ENCODE measurements at places on chromosomes 5 and 9. TPM values are rescaled to one million over a fixed set of nuclear protein-coding genes. Genes with fewer than 3 reads are reported as not detected.

Gene MOB3B
- under 0.01 TPM for total RNA-seq

Gene HAPLN1
- total RNA-seq: 0.13 TPM

Gene SLIT3
- total RNA-seq: 0.13 TPM

Gene FAM153A
- not detected for total RNA-seq

Gene ACOT12
- total RNA-seq: not detected

Gene GCNT4
- total RNA-seq: 0.07 TPM

Gene SLC23A1
- not detected for total RNA-seq

Gene MCIDAS
- total RNA-seq: not detected

Gene IPO11
- total RNA-seq: 145 TPM

Gene OR1J2
- total RNA-seq: not detected

Gene IL17B
- not detected for total RNA-seq

Gene FAM151B
- 3.4 TPM for total RNA-seq

Gene PCSK1
- total RNA-seq: 4.7 TPM

Gene BSPRY
- not detected for total RNA-seq

Gene OR2Y1
- not detected for total RNA-seq

Gene MPDZ
- total RNA-seq: 77.3 TPM

Gene CCNJL
- 4.0 TPM for total RNA-seq

Gene CTXN3
- total RNA-seq: not detected

Gene LAMC3
- total RNA-seq: 0.22 TPM

Gene GPR150
- 0.29 TPM for total RNA-seq

Gene PCDHGA12
- total RNA-seq: 10.8 TPM

Gene SVEP1
- 0.14 TPM for total RNA-seq

Gene PCDHGC4
- 1.3 TPM for total RNA-seq

Gene SPATA31A7
- total RNA-seq: not detected

Gene TMEFF1
- 6.2 TPM for total RNA-seq

Gene IFT74
- 11.7 TPM for total RNA-seq

Gene KIF2A
- total RNA-seq: 131 TPM

Gene PCSK5
- 8.4 TPM for total RNA-seq

Gene SLC6A18
- not detected for total RNA-seq

Gene PPP3R2
- not detected for total RNA-seq

Gene KLF4
- 0.80 TPM for total RNA-seq

Gene RHOBTB3
- total RNA-seq: 213 TPM

All from thoracic aorta endothelial cell (primary cell).